Vagina (tissue), 2 donors: ENCODE measurements at places on chromosomes 16 and 17.

GRCh38 chr16:57910696-57911095, 60.2 kb downstream of the CNGB1 start:
- DNase-seq: no peak

GRCh38 chr16:7456211-7456610, 123.6 kb downstream of the RBFOX1 start:
- no peak for DNase-seq

DNA sequence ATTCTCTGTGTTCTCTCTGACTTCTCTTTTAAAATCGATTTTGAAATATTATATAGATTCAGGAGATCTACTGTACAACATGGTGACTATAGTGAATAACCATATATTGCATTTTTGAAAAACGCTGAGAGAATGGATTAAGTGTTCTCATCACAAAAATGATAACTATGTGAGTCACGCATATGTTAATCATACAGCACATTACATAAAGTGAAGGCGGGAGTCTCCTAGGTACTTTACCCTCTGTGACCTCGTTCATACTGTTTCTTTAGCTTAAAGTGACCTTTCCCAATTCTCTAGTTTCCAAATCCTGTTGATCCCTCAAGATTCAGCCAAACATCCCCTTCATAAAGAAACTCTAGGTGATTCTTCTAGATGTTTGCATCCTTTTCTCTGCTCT, 3.1 kb upstream of the KRTAP3-2 start:
- no peak for DNase-seq

DNA sequence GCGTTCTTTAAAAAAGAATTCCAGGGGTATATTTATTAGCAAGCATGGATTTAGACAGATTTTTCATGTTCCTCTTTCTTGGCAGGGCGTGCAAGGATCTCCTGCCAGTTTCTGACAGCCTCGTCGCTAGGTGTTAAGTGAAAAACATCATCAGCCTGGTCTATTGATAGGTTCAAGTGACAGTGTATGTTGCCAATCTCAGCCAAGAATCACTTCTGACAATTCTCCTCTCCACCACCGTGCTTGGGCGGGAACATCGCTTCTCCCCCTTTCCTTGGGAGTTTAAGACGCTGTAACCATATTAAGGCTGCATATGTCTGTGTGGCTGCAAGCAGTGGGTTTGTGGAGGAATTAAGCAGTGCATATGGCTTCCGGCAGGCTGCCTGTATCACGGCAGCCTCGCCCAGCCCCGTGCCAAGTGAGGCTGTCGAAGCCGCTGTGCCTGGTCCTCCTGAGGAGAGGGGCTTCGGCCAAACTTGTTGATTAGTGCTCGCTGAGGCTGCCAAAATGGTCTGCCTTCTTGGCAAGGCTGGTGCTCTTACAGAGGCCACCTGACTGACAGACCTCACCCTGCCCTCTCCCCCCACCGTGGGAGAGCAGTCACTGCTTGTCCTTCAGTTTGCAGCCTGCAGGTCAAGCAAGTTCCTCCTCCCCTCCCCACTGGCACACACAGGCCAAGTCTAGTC, 132.2 kb upstream of the MPHOSPH6 start:
- no peak for DNase-seq

DNA sequence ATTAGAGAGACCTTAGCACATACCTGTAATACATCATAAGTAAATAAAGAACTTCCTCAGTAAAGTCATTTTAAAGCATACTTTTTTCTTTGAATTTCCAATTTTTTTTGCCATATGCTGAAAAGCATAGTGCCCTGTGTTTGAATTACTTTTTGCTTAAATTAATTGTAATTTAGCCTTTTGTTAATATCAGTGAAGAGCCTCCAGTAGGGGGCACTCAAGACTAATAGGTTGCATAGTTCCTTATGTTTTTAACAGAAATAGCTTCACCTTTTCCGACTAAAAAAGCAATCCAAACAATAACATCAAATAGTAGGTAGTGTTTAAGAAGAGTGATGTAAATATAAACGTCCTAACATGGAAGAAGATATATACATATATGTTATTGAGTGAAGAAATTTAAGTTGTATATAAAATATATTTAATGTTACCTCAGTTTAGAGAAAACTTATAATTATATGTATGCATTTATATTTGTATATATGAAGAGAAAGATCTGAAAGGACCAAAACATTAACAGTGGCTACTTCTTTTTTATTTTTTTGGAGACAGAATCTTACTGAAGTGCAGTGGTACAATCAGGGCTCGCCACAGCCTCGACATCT, 18.6 kb downstream of the RAD51C start:
- no peak for DNase-seq

DNA sequence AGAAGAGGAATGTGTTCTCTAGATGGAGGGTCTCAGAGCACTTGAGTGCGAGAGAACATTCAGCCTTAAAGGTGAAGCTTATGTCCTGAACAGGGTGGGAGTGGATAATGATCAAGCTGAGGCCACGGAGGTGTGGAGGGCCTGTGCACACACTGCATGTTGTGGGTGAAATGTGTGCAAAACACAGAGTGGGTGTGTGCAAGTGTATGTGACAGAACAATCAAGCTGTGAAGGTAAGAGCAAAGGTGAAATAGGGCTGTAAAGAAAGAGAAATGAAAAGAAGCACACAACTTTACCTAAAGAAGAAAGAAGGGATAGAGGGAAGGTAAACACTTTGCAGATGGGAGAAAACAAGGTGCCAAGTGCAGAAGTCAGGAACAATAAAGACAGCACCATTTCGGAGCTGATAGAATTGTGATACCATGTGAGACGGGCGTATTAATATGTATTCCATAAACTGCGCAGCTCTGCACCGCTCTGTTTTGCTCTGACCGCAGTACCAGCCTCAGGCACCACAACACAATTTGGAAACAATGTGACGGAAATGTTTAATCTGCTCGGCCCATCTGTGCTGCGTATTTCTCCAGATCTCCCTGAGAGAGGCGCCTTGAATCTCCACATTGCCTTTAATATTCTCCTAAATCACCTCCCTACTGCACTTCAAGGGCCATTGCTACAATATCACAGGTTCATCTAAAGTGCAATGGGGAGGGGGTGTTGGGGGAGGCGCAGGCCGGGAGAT, 40.6 kb downstream of the SNX11 start:
- DNase-seq: no peak

GRCh38 chr17:30232824-30233427, 2.6 kb downstream of the SLC6A4 start:
- no peak for DNase-seq
